CD8-positive, alpha-beta memory T cell (primary cell): ENCODE measurements at places on chromosomes 5 and 9. TPM values are rescaled to one million over a fixed set of nuclear protein-coding genes. Genes with fewer than 3 reads are reported as not detected.

The CFAP90 gene
- not detected for total RNA-seq

The KCNT1 gene
- not detected for total RNA-seq

The SYNPO gene
- not detected for total RNA-seq

The FBP2 gene
- total RNA-seq, result not detected

The FOXD4L3 gene
- not detected for total RNA-seq

The OR1N2 gene
- not detected for total RNA-seq

The SOHLH1 gene
- not detected for total RNA-seq

The NR4A3 gene
- total RNA-seq, result 37.5 TPM

The PPP1R2B gene
- total RNA-seq, result not detected

The FBLL1 gene
- total RNA-seq, result not detected

The HNRNPK gene
- 904 TPM for total RNA-seq

The RFX3 gene
- 14.1 TPM for total RNA-seq

The SLC28A3 gene
- 1.0 TPM for total RNA-seq

The ORM2 gene
- total RNA-seq, result not detected

The ARID3C gene
- 0.22 TPM for total RNA-seq

The STING1 gene
- total RNA-seq, result 107 TPM

The TAL2 gene
- 0.51 TPM for total RNA-seq

The ACOT12 gene
- total RNA-seq, result not detected

The C5orf22 gene
- total RNA-seq, result 32.5 TPM

The NDUFB6 gene
- total RNA-seq, result 65.6 TPM

The SLC45A2 gene
- not detected for total RNA-seq

The SPATA31D4 gene
- total RNA-seq, result not detected

The ADAMTS2 gene
- not detected for total RNA-seq

The SIT1 gene
- 43.1 TPM for total RNA-seq

The ZNF879 gene
- 3.9 TPM for total RNA-seq

The FGD3 gene
- 56.5 TPM for total RNA-seq
